Fibroblast of the conjunctiva (primary cell): ENCODE measurements at places on chromosomes 2 and 18.

GRCh38 chr2:18047213-18047611 is 168.7 kb downstream of the KCNS3 start:
- no peak for DNase-seq

- no peak for DNase-seq
Measured at GRCh38 chr2:175855794-175856453, 146.1 kb downstream of the LNPK start.

GRCh38 chr2:194720462-194720861 is 936.6 kb upstream of the SLC39A10 start:
- DNase-seq = no peak

- DNase-seq = no peak
Measured at GRCh38 chr2:5592916-5593315, 99.3 kb upstream of the SOX11 start.

- no peak for DNase-seq
Measured at GRCh38 chr2:9032121-9032520, 28.6 kb upstream of the MBOAT2 start.

DNA sequence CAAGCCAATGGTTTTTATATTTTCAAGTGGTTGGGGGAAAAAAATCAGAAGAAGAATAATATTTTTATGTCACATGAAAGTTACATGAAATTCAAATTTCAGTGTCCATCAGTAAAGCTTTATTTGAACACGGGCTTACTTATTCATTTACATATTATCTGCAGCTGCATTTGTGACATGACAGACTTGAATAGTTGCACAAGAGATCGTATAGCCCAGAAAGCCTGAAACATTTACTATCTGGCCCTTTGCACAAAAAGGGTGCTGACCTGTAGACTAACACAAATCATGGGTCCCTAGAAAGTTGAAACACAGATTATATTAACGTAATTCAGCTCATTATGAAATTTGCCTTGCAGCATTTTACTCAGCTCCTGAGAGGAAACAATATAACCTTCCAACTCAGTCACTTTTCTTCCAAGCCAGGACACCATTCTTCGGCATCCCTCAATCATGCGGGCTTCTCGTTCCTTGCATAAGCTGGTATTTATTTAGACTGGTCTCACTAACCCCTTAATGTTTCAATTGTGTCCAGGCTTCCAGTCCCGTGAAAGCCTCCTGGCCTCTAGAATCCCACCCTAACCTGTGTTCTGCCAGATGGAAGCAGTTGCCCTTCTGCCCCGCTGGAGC is 402.7 kb downstream of the SETBP1 start:
- DNase-seq = no peak

- DNase-seq = no peak
Measured at GRCh38 chr2:10028407-10028987, 14.9 kb upstream of the KLF11 start.

DNA sequence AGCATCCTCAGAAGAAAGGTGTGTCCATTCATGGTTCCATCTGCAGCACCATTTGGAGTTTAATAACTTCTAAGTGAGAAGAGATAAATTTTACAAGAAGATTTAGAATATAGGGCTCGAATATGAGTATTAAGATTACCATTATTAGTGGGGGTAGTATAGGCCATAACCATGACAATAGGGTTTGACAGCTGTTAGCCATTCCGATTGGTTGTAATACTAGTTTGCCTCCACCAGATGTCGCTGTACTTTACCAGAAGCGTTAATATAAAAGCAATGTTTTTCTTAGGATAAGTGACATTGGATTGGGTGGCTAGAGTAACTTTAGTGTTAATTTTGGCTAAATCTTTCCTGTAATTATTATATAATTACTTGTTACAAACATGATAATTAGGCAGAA is 107.5 kb upstream of the SRD5A2 start:
- DNase-seq = no peak

- DNase-seq = no peak
Measured at GRCh38 chr2:28312307-28313219, 80.1 kb upstream of the FOSL2 start.

- no peak for DNase-seq
Measured at GRCh38 chr2:74708883-74709282, 54.8 kb downstream of the SEMA4F start.

DNA sequence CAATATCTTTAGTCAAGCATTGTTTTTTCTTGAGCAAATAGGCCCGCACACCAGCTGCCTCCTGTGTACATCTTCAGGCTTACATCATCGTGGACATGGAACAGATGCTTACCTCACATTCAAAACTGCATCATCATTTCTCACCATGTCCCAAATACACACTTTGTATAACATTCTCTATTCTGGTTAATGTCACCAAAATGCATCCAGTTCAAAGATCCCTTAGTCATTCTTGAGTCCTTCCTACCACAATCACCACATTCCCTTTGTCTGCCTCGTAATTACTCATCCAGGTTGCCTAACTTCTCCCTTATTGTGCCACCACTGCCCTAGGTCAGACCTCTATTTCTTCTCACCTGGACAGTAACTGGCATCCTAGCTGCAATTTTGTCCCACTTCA is 373.7 kb upstream of the GALNT5 start:
- DNase-seq = no peak

- DNase-seq = no peak
Measured at GRCh38 chr18:76102156-76102555, 392.9 kb downstream of the ZNF516 start.

DNA sequence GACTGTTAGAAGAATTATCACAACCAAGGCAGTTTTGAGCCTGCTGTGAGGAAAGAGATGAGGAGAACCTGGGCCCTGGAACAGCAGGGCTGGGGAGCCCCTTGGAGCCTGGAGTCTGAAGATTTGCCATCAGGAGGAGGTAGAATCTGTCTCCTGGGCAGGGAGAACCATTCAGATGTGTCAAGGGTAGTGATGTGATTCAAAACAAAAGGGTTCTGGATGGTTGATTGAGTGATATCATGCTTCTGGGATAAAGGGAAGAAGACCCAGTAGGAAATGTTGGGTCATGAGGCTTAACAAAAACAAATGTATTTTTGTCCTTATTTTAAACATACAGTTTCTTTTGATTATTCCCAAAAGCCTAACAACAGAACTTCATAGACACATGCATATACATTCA is 28.6 kb downstream of the RNF144A start:
- DNase-seq = no peak
